ENCODE measurements at places on chromosomes 16 and 17.

DNA sequence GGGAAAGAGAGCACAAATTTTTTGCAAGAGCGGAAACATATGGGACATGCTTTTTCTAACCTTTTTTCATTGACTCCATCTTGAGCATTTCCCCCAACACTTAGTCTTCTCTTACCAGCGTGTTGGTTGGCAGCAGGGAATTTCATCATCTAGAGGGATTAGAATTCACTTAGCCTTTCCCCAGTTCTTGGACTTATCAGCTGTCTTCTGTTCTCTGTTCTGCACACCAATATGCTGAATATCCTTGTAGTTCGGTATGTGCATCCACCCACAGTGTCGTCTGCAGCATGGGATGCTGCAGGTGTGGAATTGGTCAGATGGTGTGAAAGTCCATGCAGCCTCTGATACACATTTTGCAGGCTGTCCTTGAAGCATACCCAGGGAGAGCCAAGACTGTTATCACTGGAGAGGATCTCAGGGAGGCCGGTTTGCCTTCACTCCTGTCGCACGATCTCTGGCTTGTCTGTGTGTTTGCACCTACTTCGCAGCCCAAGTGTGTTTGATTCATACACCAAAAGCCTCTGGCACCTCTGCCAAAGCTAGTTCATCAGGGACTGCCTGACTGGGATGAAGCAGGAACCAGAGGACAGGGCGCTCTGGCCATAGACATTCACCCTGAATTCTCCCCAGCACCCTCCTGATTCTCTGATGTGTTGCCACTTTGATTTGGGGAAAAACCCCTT, 93.3 kb downstream of the SOCS1 start:
- DNase-seq: no peak

DNA sequence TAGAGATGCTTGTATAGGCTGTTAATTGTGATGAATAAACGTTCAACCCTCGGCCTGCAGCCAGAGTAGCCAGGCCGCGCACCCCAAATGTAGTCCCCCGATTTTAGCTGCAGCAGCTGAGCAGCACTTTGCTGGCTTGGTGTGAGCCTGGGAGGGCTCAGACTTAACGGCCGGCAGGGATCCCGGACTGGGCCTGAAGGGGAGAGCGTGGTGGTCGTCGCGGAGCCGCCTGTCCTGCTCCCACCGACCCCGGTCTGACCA, 11.9 kb downstream of the ZNF629 start:
- DNase-seq: no peak

DNA sequence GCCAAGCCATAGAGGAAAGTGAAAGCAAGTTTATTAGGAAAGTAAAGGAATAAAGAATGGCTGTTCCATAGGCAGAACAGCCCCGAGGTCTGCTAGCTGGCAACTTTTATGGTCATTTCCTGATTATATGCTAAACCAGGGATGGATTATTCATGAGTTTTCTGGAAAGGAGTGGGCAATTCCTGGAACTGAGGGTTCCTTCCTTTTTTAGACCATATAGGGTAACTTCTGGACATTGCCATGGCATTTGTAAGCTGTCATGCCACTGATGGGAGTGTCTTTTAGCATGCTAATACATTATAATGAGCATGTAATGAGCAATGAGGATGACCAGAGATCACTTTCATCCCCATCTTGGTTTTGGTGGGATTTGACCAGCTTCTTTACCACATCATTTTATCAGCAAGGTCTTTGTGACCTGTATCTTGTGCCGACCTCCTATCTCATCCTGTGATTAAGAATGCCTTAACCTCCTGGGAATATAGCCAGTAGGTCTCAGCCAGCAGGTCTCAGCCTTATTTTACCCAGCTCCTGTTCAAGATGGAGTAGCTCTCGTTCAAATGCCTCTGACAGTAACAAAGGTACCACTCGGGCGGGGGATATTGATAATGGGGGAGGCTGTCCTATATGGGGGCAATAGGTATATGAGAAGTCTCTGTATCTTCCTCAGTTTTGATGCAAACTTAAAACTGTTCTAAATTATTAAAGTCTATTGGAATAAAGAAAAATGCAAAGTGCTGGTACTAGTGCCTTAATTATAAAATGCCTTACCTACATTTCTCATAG, 38.9 kb upstream of the HELZ start:
- DNase-seq: no peak

- DNase-seq: no peak
Measured at GRCh38 chr17:81084680-81085419, 49.9 kb downstream of the BAIAP2 start.

DNA sequence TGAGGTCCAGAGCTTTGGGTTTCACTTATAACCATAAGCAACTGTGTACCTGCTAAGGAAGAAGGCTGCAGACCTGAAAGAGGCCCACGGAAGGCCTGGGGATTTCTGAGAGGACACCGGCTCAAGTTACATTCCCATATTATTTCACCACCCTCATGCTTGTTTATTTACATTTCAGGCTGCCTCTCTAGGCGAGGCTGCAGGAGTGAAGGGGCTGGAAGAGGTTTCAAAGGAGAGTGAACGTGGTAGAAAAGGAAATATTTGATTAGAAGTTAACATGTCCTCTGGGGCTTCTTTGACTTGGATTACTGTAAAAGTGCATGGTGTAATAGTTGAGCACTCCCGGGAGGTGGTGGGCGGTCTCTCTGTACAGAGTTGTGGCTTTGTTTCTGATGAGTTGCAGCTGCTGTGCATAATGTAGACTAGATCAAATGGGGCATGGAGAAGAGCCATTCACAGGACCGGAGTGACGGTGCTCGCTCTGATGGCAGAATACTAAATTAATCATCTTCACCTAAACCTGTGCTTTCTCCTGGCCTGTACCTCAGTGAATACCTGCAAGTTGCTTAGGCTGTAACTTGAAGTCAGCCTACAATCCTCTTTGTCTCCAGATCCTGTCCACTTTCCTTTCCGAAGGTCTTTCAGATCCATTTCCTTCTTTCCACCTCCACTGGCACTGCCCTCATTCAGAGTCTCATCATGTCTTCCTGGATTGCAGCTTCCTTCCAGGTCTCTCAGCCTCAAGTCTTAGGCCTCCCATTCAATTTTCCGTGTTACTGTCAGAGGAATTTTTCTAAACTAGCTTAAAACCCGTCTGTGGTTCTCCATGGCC, 1.9 kb upstream of the CPD start:
- DNase-seq: no peak

GRCh38 chr17:57676543-57676942, 68.6 kb downstream of the CCDC182 start:
- no peak for DNase-seq

DNA sequence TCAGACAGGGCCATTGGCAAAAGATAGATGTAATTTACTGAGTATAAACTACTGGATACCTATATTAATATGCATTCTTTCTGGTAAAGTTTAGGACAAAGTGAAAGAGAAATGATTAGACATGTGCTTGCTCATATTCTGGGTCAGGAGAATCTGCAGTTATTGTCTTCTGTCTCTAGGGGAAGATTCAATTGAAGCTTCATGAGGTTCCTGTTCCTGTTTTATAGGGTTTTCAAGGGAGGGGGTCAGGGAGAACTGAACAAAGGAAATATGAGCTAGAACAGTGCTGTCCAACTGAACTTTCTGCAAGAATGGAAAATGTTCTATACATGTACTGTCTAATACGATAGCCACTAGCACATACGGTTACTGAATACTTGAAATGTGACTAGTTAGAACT, 59.3 kb upstream of the CORO6 start:
- no peak for DNase-seq

DNA sequence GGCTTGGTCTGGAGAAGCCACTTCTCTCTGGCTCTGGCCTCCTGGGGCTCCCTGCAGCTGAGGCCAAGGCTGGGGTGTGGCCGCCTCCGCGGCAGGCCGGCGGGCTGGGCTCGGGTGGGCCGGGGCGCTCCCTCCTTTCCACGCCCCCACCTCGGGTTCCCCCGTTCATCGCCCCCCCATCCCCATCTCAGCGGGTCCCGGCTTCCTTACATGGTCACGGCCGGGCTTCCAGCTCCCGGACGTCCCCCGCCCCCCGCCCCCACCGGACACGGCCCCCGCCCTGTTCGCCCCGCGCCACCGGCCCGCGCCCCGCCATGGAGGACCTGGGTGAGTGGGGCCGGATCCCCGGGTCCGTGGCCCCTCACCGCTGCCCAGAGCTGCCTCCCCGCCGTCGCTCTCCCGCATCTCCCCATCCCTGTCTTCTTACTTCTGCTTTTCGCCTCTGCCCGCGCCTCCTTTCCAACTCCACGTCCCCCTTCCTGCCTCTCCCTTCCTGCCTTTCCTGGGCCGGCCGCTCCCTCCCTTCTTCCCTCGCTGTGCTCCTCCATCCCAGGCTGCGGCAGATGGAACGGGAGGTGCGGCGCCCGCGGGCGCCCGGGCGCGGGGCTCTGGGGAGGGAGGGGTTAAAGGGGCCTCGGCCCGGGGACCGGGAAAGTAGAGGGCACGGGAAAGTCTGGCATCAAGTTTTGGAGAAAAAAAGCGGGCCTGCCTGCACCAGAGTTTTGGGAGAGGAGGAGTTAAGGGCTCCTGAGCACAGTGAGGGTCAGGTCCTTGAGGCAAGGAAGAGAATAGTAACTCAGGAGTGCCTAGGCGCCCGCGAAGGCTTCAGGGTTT, at the start of gene TGFB1I1:
TGFB1I1 (plus strand) TSS at position 278 of the 834 bp plus-strand sequence; CDS start at position 315, 37 bp downstream.
- no peak for DNase-seq

DNA sequence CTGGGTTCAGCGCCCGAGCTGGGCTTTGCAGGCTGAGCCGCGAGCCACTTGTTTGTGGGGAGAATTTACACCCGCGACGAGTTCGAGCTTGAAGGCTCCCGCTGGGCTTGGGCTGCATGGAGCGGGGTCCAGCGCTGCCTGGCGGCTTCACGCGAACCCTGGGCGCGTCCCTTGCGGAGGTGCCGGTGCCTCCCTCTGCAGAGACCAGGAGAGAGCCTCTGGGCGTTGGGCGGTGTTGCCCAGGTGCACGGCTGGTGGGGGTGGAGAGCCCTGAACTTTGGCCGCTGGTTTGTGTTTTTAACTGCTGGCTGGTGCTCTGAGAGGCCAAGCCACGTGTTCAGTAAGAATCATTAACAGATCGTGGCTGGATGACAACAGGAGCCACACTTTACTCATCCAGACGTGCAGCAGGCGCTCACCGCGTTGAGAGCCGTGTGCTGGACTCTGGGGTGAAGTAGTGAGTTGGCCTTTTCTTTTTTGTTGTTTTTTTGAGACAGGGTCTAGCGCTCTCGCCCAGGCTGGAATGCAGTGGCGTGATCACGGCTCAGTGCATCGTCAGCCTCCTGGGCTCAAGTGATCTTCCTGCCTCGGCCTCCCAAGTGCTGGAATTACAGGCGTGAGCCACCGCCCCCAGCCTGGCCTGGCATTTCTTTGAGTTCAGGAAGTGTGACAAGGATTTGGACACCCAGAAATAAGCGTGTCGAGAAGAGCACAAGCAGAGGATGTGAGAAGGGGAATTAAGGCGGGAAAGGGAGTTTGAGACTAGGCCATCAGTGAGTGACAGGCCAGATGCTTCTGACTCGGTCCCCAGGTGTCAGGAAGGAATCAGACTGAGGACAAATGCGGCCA, 827 bp downstream of the CDK10 start:
- DNase-seq: no peak

DNA sequence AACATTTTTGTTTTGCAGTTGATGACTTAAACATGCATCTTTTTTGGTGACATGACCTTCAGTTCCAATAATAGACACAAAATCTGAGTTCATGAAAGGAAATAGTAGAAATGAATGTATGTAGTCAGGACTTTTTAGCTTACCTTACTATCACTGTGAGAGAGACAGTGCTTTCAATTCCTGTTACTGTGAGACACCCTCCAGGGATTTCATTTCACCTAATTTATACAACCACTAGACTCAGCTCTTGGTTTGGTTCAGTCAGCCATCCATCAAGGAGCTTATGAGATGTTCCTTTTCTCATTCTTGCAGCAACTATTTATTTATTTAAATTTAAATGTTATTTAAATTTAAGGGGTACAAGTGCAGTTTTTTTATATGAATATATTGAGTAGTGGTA, 77.9 kb downstream of the MAP2K4 start:
- DNase-seq: no peak

- no peak for DNase-seq
Measured at GRCh38 chr17:1999557-2000251, 25.4 kb downstream of the RTN4RL1 start.

GRCh38 chr16:24075302-24075701, 180.8 kb upstream of the CACNG3 start:
- no peak for DNase-seq

DNA sequence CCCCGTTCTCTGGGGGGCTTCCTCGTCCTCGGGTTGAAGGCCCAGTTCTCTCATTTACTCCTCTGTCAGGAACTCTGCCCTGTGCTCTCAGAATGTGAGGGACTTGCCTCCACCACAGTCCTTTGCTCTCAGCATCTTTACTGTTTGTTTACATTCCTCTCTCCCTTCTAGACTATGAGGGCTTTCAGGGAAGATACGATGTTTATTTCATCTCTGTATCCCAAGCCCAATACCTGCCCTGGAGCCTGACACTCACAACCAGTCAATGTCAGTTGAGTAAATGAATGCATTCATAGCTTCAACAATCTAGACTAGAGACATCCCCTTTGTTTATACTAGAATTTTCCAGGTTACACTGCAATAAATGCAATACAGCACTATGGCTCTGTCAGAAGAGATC, 409.6 kb upstream of the CDH11 start:
- no peak for DNase-seq

DNA sequence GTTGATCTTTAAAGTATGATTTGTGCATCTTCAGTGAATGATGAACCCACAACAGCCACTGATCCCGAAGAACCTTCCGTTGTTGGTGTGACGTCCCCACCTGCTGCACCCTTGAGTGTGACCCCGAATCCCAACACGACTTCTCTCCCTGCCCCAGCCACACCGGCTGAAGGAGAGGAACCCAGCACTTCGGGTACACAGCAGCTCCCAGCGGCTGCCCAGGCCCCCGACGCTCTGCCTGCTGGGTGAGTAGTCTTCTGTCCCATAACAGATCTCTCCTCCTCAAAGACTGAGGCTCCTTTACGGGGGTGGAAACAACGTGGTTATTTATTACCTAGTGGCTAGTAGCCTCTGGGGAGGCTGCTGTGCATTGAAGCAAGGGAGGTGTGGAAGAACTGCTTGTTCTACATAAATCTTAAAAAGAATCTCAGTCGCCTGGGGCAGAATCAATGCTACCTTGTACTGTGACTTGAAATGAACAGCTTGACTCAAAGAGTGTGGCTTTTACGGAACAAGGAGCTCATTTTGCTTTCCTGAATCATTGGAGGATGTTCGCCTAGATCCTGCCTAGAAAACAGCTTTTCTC, 63.0 kb upstream of the CLEC18A start:
- no peak for DNase-seq

GRCh38 chr16:46900455-46901235, 16.5 kb downstream of the GPT2 start:
- no peak for DNase-seq

- DNase-seq: no peak
Measured at GRCh38 chr17:43967251-43967875, 13.6 kb upstream of the PYY start.

- no peak for DNase-seq
Measured at GRCh38 chr17:80637048-80637781, 92.6 kb downstream of the RPTOR start.

Data from stimulated activated CD8-positive, alpha-beta memory T cell treated with anti-CD3 and anti-CD28 coated beads, Interleukin-4, amount 100 ng/mL, for 4 hours (primary cell).